Osteoblast (primary cell): ENCODE measurements at places on chromosomes 3 and 15. TPM values are rescaled to one million over a fixed set of nuclear protein-coding genes. Genes with fewer than 3 reads are reported as not detected.

- DNase-seq: no peak
Observed at GRCh38 chr3:178532476-178532875, 3.8 kb upstream of the KCNMB2 start.

Gene UROC1
- not detected in 2 replicates for total RNA-seq

DNA sequence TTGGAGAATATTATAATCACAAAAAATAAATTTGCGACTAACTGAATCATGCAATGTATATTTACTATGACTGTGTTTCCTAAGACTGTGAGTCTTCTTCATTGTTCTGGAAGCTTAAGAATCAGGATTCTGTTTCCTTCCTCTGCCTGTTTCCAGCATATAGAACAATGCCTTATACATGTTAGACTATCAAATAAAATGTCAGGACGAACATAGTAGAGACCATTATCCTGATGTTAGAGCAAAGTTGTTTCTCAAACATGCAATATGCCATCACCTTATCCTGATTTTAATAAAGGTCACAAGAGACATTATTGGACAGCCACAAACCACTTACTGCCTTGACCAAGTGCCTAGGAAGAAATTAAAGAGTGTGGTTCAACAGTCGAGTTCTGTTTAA lies 457.4 kb upstream of the AGTR1 start:
- no peak for DNase-seq

GRCh38 chr3:173411375-173411973 lies 13.9 kb downstream of the NLGN1 start:
- peak; percentile 68 for DNase-seq

Gene RFX7
- 7.6 and 8.5 TPM in 2 replicates for total RNA-seq

GRCh38 chr15:41944313-41944940 lies 27.9 kb downstream of the EHD4 start:
- peak; percentile 90 for DNase-seq

- no peak for DNase-seq
Observed at GRCh38 chr3:24368605-24369004, 126.0 kb downstream of the THRB start.

Gene TNNC1
- 0.29 and 0.36 TPM in 2 replicates for total RNA-seq

GRCh38 chr3:114880078-114880477 lies 267.0 kb downstream of the ZBTB20 start:
- DNase-seq: no peak

GRCh38 chr15:33872416-33873106 lies 95.7 kb upstream of the CHRM5 start:
- DNase-seq: no peak

Gene LINGO1
- under 0.01 and 1.1 TPM in 2 replicates for total RNA-seq

Gene COLQ
- 1.4 and 1.5 TPM in 2 replicates for total RNA-seq

Gene TMEM212
- not detected in 2 replicates for total RNA-seq

DNA sequence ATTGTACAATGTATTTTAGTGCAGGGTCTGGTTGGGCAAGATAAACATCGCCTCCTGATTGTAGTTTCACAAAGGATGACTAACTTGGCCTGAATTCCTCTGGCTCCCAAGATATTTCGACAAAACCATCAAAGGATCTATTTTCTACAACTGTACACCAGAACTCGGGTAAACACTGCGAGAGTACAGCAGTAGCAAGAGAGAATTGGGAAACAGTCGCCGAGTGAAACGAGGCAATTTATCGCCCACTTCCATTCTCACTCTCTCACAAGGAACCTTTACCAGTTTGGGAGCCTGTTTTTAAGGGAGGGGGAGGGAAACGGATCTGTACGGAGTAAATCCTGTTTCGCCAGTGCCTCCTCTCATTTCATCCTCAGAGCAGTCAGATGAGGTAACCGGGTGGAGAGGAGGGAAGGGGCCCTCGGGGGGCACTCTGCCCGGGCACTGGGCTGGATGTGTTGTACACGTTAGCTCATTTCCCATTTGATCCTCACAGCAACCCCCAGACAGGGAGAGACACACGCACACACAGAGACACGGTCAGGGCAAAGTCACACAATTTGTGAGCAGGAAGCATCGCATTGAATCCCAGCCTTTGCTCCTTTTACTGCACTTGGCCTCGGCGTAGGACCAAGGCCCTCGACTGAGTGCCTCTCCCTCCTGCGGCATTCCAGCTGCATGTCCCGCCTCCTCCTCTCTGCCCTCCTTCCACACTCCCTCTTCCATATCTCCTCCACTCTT lies 120.1 kb downstream of the LIPC start:
- DNase-seq: peak; percentile 87

Gene IL5RA
- total RNA-seq: not detected in 2 replicates

DNA sequence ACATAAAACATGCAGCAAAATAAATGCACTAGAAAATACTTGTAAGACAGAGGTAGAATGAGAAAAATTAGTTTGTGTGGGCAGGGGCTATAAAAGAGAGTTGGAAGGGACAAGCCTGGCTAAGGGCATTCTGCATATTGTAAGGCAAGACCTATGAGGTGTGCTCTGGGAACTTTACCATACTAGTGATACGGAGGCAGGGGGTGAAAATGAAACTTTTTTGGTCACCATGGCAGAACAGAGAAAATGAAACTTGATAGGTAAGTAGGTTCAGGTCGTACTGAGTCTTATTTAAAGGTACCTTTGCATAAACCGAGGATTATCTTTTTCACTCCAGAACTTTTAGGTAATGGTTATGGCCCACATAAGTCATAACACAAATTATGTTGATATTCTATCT lies 74.7 kb upstream of the ACKR4 start:
- DNase-seq: no peak

DNA sequence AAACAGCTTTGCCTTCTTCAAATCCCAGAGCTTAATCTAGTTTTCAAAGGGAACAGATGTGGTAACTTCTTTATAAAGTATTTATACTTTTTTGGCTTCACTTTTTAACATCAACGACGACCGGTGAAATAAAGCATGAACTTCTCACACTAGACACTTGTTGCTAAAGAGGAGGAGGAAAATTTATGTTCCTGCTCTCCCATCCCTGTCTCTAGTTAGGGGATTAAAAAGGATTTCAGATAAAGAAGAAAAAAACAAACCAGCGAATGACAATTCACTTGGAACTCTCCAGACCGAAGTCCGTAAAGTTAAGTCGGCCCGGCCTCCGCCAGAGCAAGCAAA lies 672 bp downstream of the NEDD4 start:
- DNase-seq: peak; percentile 96
